ENCODE measurements at places on chromosomes 6 and 20.

DNA sequence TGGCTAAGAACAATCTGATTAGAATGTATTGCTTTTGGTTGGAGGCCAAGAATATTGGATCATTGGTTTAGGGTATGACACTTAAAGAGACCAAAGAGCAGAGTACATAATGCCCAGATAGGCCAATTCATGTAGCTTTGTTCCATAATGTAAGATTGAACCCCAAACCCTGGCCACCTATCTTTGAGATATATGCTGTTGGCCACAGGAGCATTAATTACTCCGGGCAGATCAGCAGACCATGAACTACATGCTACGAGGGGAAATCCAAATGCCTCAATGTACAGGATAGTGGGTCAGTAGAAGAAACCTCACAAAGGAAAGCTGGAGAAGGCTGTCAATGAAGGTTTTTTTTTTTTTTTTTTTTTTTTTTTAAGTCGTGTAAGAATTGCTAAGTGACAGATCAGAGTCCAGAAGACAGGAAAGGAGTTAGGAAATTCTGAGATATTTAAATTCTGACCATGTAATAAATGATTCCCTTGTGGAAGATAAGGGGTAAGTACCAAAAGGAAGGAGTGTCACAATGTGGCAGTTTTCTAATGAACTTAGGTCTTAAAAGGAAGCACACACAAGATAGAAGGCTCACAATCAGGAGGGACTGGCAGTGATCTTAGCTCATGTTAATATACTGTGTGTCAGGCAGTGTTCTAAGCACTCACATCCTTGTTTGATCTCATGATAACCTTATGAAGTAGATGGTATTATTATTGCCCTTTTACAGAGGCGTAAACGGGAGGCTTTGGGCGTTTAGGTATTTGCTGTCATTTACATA is 61.4 kb downstream of the CARMIL1 start:
- DNase-seq, result no peak

DNA sequence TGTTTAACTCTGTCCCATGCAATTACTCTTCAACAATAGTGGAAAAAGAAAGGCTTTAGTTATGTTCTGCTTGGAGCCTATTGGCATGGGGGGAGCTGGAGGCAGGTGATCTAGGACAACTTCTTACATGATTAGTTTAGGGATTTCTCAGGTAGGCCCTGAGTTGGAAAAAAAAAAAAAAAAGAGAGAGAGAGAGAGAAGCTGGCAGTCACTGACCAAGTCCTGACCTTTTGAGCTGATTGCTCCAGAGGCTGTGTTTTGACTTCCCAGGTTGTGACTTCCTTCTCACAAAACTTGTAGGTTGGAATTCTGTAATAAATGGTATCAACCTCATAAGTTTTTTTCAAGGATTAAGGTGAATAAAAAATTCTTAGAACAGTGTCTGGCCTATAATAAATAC is 7.8 kb downstream of the C6orf141 start:
- no peak for DNase-seq

DNA sequence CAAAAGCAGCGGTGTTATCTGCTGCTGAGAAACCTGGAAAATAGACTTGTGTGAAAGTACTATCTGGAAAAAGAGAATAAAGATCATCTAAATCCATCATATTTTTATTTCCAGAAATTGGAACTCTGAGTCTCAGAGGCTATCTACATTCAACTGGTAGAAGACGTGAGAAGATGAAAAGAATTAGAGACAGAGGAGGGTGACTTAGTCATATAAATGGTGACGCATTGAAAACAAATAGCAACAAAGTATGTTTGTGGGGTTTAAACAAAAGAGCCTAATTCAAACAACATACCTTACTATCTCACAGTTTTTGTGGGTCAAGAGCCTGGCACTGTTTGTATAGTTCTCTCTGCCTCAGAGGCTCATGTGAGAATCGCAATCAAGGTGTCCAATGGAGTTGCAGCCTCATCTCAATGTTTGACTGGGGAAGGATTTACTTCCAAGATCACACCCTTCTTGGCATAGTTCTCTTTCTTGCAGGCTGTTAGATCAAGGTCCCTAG is 757.1 kb upstream of the SLC35B3 start:
- no peak for DNase-seq

DNA sequence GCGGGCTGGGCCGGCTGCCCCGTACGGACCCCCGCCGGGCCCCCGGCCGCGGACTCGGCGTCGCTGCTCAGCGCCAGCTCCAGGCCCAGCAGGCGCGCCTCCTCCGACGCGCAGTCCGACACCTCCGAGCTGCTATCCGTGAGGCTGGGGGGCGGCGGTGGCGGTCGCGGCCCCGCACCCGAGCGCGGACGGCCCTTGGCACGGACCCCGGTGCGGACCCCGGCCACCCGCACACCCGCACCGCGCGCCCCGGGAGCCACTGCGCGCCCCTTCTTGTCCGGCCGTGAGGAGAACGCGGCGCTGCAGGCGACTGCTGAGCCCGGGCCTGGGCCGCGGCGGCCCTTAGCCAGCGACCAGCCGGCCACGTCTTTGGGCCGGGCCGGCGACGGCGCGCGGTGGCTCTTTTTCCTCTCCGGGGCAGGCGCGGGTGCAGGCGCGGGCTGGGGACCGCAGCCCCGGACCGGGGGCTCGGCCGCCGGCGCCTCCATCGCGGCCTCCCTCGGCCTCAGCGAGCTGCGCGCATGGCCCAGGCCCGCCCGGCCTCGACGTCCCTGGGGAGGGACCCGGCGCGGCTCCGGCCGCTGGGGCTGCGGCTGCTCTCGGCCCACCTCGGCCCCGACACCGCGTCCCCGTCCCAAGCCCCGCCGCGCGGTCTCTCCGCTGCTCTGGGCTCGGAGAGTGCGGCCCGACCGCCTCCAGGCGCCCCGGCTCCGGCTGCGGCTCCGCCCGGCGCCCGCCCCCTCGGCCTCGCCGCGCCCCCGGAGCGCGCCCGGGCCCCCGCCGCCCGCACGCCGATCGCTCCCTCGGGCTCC is 12.9 kb upstream of the TLDC2 start:
- DNase-seq, result no peak

- no peak for DNase-seq
Measured at GRCh38 chr20:63858393-63859165, 2.7 kb upstream of the ABHD16B start.

DNA sequence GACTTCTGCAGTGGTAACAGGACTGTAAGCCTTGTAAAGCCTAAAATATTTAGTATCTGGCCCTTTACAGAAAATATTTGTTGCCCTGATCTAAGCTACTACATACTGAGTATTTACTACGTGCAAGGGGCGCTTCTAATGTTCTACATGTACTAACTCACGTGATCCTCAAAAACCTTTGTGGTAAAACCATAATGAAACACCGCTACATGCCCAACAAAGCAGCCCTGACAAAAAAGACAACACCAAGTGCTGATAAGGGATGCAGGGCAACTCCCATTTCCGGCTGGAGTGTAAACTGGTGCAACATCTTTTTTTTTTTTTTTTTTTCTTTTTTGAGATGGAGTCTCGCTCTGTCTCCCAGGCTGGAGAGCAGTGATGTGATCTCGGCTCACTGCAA is 85.0 kb downstream of the SULF2 start:
- DNase-seq, result no peak

DNA sequence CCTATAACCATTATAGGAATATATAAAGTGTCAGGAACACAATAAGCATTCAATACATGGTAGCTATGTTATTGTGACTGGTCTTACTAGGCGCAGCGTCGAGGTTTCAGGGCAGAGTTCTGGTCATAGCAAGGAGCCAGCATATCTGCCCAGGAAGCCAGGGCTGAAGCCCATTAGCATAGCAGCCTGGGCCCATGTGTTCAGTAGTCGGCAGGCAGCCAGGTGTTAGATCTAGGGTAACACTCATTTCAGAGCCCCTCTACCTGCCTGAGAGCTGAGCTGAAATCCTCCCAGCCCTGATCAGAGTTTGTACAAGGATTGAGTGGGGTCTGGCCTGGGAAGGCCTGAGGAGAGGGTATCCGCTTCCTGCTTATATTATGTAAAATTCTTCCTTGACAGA is 32.1 kb downstream of the C20orf173 start:
- no peak for DNase-seq

DNA sequence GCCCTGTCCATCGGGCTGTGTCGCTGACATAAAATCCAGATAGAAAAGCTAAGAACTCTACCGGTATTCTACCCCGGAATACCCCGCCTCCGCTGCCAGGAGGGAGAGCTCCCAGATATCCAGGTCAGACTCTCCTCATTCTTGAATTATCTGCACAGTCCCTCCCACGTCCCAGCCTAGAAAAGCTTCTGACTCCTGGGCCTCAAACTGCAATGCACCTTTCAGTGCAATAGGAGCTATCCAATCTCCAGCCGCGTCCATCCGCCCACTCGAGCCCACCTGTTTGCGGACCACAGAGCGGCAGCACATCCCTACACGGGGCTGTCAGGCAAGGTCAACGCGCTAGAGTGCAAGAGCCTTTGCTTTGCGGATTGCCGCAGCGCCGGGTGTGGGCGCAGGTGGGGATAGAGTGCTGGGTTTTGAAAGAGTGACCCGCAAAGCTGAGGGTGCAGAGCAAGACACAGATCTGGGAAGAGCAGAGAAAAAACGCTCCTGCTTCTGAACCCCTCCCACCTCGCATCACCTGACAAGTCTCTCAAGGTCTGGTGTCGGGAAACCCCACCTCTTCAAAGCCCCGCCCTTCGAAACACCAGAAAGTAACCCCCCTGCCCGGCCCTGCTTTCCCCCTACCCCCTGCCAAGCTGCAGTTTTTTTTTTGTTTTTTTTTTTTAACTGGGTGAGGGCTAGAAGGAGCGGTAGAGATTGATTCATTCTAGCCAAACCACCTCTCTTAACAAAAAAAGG is 1.3 kb downstream of the TAPBP start:
- peak; percentile 29 for DNase-seq

DNA sequence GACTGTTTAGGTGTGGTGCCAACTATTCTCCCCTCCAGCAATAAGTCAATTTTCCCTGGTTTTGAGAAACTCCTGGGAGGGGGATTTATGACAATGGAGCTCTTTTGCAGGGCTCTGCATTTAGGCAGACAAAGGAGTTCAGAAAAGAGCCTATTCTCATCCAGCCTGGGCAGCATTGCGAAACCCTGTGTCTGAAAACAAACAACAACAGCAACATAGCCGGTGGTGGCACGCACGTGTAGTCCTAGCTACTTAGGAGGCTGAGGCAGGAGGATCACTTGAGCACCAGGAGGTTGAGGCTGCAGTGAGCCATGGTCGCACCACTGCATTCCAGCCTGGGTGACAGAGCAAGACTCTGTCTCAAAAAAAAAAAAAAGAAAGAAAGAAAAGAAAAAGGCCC is 6.4 kb downstream of the CLPS start:
- DNase-seq, result no peak

DNA sequence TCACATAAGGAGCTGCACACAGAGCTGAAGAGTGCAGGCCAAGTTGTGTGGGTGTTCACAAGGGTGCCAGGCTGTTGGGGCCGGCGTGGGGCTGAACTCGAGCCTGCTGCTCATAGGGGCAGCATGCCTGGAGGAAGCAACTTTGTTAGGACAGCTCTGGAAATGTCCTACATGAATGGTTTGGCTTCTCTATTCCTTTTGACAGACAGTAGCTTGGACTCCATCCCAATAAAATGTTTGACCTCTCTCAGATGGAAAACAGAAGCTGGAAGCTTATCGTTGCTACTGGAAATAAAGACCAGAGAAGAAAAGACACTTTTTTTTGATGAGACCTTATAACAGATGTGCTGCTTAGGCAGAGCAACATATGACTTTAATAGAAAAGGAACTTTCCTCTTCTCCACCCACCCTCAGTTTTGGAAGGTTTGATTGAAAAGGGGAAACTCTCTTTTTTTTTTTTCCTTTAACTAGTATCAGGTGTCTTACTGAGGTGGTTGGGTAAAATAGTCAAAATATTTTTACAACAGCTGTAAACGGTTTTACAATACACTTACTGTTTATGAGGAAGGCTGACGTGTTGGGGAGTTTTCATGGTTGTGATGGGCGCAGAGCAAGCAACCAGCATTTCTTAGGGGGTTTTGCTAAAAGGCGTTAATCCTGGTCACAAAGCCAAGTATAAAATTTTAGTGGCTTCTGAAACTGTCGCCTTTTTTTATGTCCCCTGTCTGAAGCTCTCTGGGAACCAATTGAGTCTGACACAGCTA is 80.7 kb upstream of the EEF1E1 start:
- DNase-seq, result no peak

All from hippocampal formation (tissue), 2 donors.